ENCODE measurements at places on chromosomes 7 and 10.

GRCh38 chr10:50567384-50567783, 56.4 kb downstream of the SGMS1 start:
- DNase-seq, result no peak

DNA sequence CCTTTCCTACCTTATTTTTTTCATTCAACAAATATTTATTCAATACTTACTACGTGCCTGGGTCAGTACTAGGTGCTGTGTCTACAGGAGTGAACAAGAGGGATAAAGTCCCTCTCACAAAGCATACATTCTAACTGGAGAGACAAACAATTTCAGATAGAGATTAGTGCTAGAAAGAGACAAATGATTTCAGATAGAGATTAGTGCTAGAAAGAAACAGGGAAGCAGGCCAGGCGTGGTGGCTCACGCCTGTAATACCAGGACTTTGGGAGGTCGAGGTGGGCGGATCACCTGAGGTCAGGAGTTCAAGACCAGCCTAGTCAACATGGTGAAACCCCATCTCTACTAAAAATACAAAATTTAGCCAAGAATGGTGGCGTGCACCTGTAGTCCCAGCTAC, 34.6 kb downstream of the RBM28 start:
- no peak for DNase-seq

DNA sequence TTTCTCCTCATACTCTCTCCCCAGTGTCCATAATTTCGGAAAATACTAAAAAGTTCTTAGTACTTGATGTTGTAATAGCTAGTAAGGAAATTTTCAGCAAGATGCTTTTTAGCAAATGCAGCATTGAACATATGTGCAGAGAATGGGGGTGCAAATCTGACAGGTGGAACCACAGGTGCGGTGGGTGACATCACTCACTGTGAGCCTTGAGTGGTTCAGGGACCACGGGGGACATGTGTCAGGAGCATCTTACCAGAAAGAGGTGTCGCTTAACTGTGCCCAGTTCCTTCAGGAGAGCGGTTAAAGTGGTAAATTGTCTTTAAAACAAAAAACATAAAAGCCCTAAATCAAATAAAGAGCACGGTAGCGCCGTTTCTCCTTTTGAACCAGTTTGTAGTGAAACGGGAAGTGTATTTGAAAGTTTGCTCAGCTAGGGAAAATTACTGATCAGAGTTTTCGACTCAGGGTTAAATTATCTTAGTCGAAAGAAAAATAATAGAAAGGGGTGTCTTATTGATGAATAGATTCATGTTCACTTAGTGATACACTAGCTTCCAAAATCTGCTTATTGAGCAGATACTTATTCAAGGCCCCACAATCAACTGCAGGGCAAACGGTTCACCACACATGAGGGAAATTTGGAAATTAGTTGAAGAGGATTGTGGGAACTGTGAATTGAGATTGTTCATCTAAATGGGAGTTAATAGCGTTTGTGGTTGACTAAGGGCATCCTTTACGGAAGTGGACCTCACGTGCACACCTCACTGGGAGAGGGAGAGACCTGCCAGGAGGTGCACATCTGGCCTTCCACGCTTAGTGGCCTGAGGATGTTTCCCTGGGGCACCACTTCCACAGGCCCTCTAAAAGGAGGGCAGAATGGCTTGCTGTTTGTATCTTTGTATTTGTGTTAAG, 12.7 kb downstream of the CUL1 start:
- DNase-seq, result no peak

DNA sequence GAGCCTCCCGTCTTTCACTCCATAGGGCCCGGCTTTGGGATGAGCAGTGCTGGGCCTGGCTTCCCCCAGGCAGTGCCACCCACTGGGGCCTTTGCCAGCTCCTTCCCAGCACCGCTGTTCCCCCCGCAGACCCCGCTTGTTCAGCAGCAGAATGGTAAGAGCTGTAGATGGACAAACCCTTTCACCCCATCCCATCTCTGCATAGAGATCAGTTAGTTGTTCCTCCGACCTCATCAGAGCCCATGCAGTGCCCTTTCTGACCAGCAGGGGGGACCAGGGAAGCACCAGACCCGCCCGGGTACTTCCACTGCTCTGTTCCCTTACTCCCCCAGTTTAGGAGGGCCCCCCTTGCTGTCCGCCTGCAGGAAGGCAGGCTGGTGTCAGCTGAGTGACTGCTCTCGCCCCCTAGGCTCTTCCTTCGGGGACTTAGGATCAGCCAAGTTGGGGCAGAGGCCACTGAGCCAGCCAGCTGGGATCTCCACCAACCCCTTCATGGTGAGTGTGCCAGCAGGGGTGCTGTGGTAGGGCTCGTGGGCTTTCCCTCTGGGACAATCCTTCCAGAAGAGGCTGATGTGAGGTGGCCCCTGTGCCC, 9.8 kb downstream of the SAP25 start:
- peak; percentile 83 for DNase-seq

GRCh38 chr10:77448226-77448625, 189.4 kb downstream of the KCNMA1 start:
- DNase-seq, result no peak

DNA sequence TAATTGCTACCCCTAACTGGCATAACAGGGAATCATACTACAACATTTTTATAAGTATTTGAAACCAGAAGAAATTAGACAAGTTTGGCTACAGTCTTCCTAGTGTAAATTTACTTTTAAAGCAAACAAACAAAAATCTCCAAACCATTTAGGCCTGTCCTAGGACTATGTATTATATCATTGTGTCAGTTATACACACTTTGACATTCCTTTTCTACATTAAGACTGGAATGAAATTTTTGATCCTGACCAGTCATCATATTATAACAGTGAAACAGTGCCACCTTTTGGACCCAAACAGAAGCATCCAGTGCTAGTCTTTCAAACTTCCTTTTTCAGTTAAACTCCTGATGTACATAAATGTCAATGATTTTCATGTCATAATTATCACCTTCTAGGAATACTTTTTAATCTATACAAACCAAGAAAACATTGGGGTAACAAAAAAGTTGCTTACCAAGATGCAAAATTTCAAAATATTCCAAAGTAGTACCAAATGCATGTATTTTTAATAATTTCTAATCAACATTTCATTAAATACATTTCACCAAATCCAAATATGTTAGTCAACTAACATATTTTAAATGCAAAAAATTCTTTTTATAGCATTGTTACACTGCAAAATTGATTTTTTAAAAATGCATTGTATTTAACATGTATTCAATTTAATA, 75.7 kb downstream of the IMMP2L start:
- DNase-seq, result no peak

DNA sequence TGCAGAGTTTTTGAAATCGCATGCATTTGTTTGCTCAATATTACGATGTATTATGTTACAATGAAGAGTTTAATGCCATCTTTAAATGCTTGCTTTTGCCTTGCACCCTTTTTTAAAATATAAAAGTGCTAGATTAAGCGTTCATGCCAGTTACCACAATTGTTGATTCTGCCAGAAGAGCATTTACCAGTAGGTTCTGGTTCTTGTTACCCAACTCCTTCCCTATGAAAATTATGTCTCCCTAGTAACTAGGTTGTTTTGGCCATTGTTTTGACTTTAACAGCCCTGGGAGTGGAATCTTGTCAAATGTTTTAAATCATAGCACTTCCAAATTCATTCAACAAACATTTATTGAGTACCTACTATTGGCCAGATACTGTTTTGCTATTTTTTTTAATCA, 32.8 kb upstream of the CDK14 start:
- no peak for DNase-seq

DNA sequence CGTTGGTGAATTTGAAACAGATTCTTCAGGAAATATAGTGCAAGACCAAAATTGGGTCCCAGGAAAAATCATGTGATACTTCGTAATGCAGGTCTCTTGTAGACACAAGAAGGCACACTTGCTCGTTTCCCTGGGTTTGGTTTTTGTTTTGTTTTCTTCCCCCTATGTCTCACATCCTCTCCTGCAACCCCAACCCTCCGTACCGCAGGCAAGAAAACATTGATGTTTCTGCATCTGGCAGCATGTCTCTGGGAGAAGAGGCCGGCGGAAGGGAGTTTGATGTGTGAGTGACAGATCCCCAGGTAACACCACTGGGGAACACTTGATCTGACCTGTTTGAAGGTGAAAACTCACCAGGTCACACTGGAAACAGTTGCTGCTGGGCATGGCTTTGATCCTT, 718.5 kb downstream of the AUTS2 start:
- DNase-seq, result no peak

DNA sequence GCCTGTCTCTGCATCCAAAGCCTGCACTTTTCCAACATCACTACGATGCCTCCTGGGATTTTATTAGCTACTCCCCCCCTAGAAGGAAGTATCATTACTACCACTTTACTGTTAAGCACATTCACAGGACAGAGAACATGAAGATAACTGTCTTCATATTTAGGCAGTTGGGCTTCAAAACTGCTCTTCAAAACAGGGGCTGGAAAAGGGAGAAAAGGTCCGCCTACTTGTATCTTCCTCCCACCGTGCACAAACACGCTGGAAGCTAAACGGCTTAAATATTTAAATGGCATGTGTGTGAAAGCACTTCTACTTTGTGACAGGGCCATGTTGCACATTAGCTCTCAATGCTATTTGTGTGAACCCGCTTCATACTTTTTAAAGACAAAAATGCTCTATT, 999 bp downstream of the ITIH5 start:
- no peak for DNase-seq

DNA sequence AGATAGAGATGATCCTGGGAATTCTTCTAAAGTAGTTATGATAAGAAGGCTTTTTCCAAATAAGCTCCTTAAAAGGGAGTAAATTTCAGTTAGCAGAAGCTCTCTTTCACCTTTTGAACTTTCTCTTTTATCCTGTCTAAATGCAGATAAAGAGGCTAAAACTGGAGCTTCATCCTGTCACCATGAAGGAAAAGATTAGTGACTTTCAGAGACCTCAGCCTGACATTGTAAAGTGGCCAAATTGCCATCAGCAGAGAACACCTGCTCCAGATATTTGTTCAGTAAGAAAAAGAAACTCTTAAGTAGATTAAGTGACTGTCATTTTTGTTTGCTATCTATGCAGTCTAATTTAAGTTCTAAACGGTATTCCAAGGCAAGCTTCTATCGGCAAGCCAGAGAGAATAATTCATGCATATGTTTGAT, 18.3 kb downstream of the VWDE start:
- no peak for DNase-seq

DNA sequence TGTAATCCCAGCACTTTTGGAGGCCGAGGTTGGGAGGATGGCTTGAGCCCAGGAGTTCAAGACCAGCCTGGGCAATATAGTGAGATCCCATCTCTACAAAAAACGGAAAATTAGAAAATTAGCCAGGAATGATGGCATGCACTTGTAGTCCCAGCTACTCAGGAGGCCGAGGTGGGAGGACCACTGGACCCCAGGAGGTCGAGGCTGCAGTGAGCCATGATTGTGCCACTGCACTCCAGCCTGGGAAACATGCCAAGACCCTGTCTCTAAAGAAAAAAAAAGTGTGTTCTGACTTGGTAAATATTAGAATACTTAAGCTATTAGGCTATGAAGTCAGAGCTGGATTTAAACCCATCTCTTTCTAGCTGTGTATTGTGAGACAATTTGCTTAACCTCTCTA, 81.0 kb upstream of the KAT6B start:
- DNase-seq, result no peak

DNA sequence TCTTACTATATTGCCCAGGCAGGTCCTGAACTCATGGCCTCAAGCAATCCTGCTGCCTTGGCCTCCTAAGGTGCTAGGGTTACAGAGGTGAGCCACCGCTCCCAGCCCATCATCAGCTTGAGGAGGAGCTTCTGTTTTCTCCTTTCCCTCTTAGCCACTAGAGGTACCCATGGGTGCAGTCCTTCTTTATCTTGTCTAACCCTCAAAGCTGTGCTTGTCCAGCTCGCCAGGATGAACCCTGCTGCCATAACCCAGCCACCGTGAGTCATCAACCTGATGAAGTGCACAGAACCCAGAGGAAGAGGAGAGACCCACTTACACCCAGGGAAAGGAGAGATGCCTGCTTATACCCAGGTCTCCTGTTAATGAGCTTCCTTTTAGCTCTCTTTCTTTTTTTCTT, 133.4 kb downstream of the CUL2 start:
- no peak for DNase-seq

GRCh38 chr10:124324451-124324850, 94.3 kb downstream of the OAT start:
- DNase-seq, result no peak

- no peak for DNase-seq
Observed at GRCh38 chr7:90119178-90119971, 34.9 kb upstream of the STEAP1 start.

GRCh38 chr10:126902157-126902556, 3.1 kb upstream of the DOCK1 start:
- no peak for DNase-seq

DNA sequence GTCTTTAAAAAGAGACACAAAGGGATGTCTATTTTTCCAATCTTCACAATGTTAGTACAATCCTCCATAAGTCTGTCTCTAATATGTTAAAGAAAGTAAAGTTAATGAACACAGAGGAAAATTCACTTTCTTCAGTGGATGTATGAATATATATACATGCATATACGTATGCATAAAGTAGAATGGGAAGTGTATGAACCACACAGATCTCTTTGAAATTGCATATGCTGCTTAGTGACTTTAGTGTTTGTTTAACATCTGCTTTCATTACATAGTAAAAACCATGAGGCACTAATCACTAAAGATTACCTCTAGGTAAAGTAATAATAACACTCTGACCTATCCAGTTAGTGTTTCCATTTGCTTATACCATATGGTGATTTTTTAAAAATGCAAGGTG, 451.2 kb downstream of the SEMA3D start:
- DNase-seq, result no peak

DNA sequence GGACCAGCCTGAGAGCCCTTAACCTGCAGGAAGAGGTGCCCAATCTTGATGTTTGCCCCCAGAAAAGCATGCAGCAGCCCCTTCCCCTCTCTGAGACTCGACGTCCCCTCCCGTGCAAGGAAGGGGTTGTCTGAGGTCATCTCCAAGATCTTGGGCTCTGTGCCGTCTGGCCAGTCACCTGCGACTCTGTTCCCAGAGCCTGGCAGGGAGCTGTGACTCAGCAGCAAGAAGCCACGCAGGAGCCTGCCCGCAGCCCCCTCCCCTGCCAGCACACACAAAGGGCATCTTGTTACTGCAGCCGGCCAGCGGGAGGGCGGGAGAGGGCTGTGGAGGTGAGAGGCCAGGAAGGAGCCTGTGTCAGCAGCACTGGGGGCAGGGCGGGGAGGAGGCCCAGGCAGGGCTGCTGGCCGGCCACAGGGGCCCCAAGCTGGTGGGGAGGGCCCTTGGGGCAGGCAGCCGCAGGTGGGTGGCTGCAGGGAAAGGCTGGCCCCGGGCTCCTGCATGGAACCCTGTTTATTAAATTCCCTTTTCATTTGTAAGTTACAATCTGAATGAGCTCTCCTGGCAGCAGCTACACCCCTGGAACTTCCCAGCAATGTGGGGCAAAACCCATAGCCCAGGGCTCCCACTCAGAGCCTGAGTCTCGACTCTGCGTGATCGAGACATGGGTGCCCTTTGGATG, 103.7 kb upstream of the ZMIZ1 start:
- DNase-seq, result no peak

- no peak for DNase-seq
Observed at GRCh38 chr10:125262409-125262808, 102.0 kb upstream of the CTBP2 start.
